ENCODE measurements at places on chromosomes 7 and 10.
A peak's percentile ranks its signal among the peaks of the same experiment; 100 is the strongest.

- no peak for DNase-seq
These were observed 36.5 kb upstream of the EEPD1 start for GRCh38 chr7:36116347-36117202.

DNA sequence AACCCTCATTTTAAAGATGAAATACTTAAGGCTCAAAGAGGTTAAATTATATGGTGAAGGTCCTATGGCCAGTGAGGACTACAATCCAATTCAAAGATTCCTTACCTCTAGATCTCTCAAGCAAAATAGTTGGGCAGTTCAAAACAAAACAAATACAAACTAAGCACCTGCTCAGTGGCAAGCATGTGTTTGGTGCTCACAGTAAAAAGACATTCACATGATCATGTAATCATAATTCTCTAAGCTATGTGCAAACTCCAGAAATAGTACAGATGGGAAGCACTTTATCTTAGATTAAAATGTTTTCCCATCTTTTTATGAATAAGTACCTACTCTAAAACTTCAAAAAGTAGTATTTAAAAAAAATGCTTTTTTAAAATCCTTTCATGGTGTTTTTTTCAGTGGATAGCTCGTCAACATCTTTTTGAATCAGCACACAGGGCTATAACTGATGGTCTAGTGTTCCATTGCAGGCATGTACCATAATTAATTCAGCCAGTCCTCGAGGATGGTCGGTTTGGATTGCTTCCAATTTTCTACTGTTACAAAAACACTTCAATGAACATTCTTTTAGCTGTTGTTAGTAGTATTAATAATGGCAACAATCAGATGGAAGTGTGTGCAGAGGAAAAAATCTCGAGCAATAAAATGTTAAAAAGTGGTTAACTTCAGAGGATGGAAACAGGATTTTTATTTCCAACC lies 58.4 kb downstream of the CHCHD3 start:
- no peak for DNase-seq

DNA sequence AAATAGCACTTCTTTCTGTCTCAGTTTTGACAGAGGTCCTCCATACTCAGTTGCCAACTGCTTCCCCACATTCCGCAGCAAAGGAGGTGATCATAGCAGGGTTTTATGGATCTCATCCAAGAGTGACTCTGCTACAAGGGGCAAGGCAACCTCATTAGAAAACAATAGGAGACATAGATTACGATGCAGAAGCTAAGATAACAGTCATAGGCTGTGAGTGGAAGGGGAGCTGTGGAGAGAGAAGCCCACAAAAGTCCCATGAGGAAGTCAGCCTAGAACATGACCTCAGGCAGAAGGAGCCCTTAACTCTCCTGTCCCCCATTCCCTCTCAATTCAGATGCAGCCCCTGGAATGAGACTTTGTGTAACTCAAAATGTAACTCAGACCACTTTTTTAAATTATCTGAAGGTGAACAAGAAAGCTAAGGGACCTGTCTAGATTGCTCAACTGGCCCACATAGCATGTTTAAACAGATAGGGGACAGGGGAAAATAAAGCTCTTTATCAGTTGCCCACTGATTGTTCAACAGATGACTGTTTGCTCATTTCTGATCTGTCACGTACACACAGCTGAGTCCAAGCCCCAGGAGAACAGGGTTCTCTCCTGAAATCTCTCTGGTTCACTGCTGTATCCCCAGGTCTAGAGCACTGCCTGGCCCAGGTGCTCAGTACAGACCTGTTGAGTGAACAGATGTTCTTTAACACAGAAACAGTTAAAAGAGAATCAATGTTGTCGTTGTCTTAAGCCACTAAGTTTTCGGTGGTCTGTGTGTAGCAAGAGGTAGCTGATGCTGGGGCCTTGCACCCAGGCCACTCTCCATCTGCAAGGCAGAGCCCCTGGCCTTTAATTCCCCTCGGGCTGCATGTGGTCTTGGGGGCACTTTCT lies 1.5 kb upstream of the NCOA4 start:
- DNase-seq = no peak

DNA sequence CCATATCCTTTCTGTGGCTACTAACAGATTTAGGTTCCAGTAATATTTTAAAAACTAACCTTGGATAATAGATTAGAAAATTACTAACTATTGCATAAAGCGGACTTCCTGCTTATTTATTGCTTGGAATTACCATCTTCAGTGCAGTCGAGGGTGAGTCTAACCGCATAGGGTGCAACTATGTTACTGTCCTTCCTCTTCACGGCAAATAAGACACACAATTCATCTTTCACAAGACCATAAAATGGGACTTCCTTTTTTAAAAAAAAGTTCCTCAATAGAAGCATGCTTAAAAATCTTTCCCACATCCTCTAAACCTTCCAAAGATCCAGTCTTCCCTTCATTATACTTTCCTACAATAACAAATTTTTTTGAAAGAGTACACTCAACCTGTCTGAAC lies 2.1 kb downstream of the SLC25A40 start:
- DNase-seq = no peak

GRCh38 chr10:114175667-114176066 lies 1.7 kb upstream of the CCDC186 start:
- no peak for DNase-seq

DNA sequence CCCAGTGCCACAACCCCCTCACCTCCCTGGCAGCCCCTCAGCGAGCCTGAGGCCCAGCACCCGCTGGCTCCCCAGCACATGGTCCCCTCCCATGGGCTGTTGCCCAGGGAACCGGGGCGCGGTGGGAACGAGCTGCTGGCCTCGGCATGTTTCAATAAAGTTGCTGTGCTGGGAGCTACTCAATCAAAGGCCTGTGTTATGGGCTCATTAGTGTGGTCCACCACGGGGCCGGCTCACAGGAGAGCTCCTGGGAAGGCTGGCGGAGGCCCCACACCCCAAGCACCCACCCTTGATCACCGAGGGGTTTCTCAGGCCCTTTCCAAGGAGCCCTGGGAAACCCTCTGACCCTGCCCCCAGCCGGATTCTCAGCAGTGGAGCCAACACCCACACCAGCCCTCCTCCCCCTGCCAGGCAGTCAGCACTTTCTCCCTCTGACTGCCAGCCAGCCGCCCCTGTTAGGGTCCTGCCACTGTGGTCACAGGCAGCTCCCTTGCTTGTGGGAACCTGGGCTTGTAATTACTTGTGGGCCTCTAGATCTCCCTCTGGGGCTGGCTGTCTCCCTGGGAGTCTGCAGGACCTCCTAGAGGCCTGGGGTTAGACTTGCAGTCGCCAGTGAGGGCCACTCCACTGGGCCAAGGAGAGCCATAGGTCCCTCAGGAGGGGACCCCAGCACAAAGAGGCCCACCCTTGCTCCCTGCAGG lies 24.8 kb upstream of the TRIM8 start:
- DNase-seq = no peak

DNA sequence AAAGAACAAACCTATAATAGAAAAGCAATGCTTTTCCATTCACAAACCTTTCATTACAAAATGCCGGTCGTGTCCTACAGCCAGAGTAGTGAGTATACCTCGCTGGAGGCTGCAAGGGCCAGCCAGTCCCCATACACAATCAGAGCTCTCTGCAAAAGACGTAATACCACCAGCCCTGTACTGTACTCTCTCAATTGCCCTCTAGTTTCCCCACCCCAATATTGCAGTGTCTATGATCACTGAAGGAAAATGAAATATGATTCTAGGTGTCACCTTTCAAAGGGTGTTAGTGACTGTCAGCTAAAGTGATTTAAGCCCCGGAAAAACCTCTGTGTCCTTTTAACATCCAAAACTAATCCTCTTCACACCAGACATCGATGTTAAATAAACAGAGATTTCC lies 24.8 kb downstream of the PLXNA4 start:
- no peak for DNase-seq

- no peak for DNase-seq
These were observed 560.2 kb downstream of the KCNMA1 start for GRCh38 chr10:77077316-77077945.

DNA sequence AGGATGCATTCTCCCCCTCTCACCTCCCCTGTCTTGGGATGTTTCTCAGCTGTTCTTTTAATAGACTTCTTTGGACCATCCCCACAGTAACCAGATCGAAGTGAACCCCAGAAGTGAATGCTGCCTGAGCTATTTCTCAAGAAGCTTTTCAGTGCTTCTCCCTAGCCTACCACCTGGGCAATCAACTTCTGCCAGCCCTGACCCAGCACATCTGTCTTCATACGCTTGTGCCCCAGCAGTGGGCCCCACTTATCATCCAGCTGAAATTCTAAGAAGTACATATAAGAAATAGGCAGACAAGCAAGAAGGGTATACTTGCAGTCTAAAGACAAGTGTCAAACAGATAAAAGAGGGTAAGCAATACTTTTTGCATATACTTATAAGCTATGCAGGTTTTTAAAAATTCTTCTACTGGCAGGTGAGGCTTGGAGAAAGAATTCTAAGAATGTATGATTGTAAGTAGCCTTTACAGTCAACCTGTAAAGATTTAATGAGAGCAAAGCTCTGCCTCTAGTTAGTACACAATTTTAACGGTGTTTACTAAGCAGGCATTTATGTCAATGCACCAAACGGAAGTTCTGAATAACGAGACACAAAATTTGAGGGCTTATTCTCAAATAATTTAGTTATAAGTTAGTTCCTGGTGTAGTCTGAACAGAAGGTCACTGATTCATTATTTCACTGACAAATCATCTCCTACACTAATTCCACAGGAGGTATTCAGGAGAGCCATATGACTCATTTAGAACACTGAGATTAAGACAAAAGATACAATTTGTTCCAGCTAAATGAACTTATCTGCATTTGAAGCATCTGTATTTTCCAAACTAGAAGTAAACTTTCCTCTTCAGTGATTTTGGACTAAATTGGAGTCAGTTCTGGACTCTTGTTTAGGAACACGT lies 83.3 kb downstream of the RNLS start:
- DNase-seq = no peak

- no peak for DNase-seq
These were observed 113.5 kb downstream of the LARP4B start for GRCh38 chr10:818010-818409.

- DNase-seq = peak; percentile 89
These were observed at the start of gene CCSER2 for GRCh38 chr10:84328418-84329195. Gene CCSER2, plus strand, starts transcription at chr10:84328589. Its CDS starts 42,464 bp downstream, at chr10:84371053.
